Activated T-helper 1 cell treated with anti-CD3 and anti-CD28 coated beads, Interleukin-12 subunit alpha, Interleukin-12 subunit beta, Interleukin-2, Interleukin-4 antibody, amounts not matched to agents 30 ng/mL and 10 ng/mL and 1 ng/mL, durations not matched to agents 14 hours and 24 hours and 36 hours (primary cell): ENCODE measurements at places on chromosomes 3 and 15. TPM values are rescaled to one million over a fixed set of nuclear protein-coding genes. Genes with fewer than 3 reads are reported as not detected.

Gene LRRIQ4
- total RNA-seq, result 0.10 and 0.12 TPM in 2 replicates

GRCh38 chr3:196971094-196971698 is 2.6 kb upstream of the PIGZ start:
- DNase-seq, result no peak
- H3K36me3 ChIP-seq, result peaks cover 4% of the 10 kb centered on the region

- H3K27me3 ChIP-seq, result no peaks in the 10 kb centered on the region
- H3K27ac ChIP-seq, result no peak overlapping the region
- no peak overlapping the region for H3K4me3 ChIP-seq
- H3K4me1 ChIP-seq, result peaks cover 52% of the 10 kb centered on the region
- H3K36me3 ChIP-seq, result peaks cover 20% of the 10 kb centered on the region
- DNase-seq, result no peak
Observed at GRCh38 chr15:64696481-64696880, 78.9 kb downstream of the RBPMS2 start.

- H3K27ac ChIP-seq, result no peak overlapping the region
- peaks cover 12% of the 10 kb centered on the region for H3K27me3 ChIP-seq
- H3K36me3 ChIP-seq, result no peaks in the 10 kb centered on the region
Observed at GRCh38 chr3:188993181-188993580, 178.6 kb upstream of the TPRG1 start.

GRCh38 chr3:138180375-138181029 is 5.8 kb upstream of the DBR1 start:
- H3K27ac ChIP-seq, result no peak overlapping the region
- H3K4me1 ChIP-seq, result peaks cover 5% of the 10 kb centered on the region
- peaks cover 12% of the 10 kb centered on the region for H3K27me3 ChIP-seq
- no peak overlapping the region for H3K4me3 ChIP-seq
- no peaks in the 10 kb centered on the region for H3K36me3 ChIP-seq

DNA sequence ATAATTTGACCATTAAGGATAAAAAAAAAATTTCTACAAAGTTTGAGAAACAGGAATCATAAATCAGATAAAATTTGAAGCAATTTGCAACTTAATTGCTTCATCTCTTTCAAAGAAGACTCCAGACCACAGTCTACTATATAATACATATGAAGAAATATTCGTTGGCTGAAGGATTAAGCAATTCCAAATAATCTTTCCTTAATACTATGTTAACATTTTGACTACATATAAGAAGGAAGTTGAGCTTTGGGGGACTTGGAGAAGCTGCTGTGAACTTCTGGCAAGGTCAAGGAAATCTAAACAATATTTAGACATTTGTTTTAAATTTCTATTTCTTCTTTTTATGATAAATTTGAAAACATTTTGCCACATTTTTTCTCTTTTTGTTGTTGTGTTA is 13.5 kb upstream of the GABRR3 start:
- H3K4me3 ChIP-seq, result no peak overlapping the region
- DNase-seq, result no peak
- H3K27me3 ChIP-seq, result peaks cover 37% of the 10 kb centered on the region
- no peaks in the 10 kb centered on the region for H3K36me3 ChIP-seq
- H3K4me1 ChIP-seq, result no peaks in the 10 kb centered on the region

Gene RPL39L
- total RNA-seq, result 7.5 and 8.3 TPM in 2 replicates

- H3K4me3 ChIP-seq, result peak overlapping the region; percentile 42
- peaks cover 11% of the 10 kb centered on the region for H3K4me1 ChIP-seq
- DNase-seq, result no peak
- peaks cover 68% of the 10 kb centered on the region for H3K27me3 ChIP-seq
- no peak overlapping the region for H3K27ac ChIP-seq
Observed at GRCh38 chr15:89359471-89360293, 25.1 kb upstream of the POLG start.

Gene MESP2
- 0.10 TPM in 1 of 2 replicates, not detected in the other for total RNA-seq

Gene GPR62
- total RNA-seq, result not detected in 2 replicates

DNA sequence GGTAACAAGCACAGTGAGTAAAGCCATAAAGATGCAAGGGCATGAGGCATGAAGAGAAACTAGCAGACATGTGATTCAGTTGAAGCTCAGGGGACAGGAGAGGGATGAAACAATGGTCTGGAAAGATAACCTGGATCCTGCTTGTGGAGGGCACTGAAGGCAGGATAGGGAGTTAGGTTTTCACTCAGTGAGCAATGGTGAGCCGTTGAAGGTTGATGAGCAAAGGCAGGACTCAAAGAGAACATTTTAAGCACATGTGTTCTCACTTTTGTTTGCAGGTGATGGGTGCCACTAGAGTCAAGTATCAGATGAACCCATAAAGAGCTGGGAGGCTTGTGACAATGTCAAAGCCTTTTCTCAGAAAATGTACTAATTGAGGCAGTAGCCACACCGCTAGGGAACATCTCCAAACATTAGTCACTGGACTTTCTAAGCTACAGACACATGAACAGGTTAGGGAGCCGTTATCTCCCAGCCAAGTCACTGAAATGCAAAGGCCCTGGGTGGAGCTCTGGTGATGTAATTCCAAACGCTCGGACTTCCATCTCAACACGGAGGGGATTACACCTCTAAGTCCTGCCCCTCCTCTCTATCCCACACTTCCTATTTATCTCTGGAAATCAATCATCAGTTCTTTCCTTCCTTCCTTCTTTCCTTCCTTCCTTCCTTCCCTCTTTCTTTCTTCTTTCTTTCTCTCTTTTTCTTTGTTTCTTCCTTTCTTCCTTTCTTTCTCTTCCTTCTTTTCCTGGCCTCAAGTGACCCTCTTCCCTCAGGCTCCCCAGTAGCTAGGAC is 22.7 kb downstream of the KLHL6 start:
- no peak overlapping the region for H3K4me3 ChIP-seq
- peaks cover 24% of the 10 kb centered on the region for H3K36me3 ChIP-seq
- H3K4me1 ChIP-seq, result peaks cover 51% of the 10 kb centered on the region
- H3K27ac ChIP-seq, result peak overlapping the region; percentile 76

- no peaks in the 10 kb centered on the region for H3K36me3 ChIP-seq
- DNase-seq, result no peak
- H3K4me1 ChIP-seq, result no peaks in the 10 kb centered on the region
- H3K4me3 ChIP-seq, result no peak overlapping the region
- no peaks in the 10 kb centered on the region for H3K27me3 ChIP-seq
Observed at GRCh38 chr15:53675832-53676231, 83.6 kb downstream of the WDR72 start.

DNA sequence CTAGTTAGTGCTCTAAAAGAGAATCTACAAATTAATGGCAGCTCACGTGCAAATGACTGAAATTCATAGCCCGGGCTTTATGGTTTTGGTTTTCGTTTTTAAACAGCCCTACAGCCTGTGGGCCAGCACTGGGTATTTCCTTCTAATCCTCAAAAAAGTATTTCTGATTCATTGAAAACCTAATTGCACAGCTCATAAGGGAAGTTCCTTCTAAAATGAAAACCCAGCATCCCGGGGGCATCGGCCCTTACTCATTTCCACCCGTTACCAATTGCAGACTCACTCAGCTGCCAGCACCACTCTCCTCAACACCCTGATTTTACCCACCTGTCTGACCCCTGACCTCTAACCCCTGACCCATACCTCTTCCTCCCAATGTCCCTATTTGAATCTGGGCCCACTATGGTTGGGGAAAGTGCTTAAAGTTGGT is 59.5 kb upstream of the ZNF148 start:
- DNase-seq, result no peak
- H3K27ac ChIP-seq, result no peak overlapping the region
- no peaks in the 10 kb centered on the region for H3K36me3 ChIP-seq
- H3K4me1 ChIP-seq, result no peaks in the 10 kb centered on the region
- H3K4me3 ChIP-seq, result no peak overlapping the region

Gene GUCA1C
- not detected in 2 replicates for total RNA-seq

Gene APOD
- 3.4 and 4.0 TPM in 2 replicates for total RNA-seq
